ENCODE measurements at places on chromosomes 1 and 21.

- no peak for DNase-seq
Measured at GRCh38 chr1:70738624-70739023, 309.0 kb downstream of the PTGER3 start.

GRCh38 chr1:87330885-87331364 lies 2.2 kb downstream of the LMO4 start:
- DNase-seq, result no peak

DNA sequence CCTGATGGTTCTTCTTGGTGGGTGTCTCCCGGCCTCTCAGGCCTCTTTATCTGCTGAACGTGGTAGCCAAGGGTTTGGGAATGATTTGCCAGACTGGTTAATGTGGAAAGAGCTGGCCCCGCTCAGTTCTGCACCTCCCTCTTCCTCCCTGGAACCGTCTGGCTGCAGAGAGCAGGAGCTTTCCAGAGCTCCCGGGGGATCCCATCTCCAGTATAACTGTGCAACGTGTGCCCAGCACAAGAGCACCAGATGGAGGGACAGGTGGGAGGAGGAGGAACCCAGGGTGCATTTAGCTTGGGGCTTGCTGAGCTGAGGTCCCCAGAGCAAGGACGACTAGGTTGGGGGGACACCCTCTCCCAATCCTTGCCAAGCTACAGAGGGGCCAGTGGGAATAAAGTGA lies 5.0 kb downstream of the TFF1 start:
- no peak for DNase-seq

GRCh38 chr1:157969697-157970485 lies 23.6 kb upstream of the KIRREL1 start:
- DNase-seq, result peak; percentile 88

DNA sequence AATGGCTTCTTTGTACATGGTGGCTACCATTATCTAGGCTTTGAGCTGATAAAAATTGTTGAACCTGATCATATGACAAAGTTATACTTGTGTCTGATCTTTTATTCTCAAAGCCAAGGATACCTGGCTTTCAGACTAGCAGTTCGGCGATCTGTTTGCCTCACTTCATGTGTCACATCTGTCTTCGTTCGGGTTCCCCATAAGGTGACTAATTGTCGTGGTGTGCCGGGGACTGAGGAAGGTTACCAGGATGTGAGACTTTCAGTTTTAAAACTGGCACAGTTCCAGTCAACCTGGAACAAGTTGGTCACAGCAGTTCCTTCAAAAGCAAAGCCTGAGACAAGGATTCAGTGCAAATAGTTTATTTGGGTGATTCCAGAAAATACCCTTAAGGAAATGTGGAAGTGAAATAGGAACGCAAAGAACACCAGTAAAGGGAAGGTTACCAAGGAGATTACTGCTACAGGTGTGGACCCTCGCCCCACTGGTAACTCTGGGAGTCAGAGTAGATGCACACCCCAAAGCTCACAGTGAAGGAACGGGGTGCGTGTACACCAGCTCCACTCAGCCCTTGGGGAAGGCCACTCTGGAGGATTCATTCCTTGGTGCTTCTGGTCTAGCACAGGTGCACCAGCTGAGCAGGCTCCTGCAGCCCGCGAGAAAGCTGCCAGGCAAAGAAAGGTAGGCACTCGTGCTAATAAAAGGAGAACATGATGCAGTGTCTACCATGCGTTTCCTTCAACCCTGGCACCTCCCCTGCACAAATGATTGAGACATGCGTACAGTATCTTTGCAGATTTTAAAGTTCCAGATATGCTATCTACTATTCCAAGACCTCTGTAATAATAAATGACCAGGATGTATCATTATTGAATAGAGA lies 69.0 kb downstream of the VWA5B1 start:
- no peak for DNase-seq

Measured in IMR-90 (cell line).